ENCODE measurements at places on chromosomes 3 and 15.

DNA sequence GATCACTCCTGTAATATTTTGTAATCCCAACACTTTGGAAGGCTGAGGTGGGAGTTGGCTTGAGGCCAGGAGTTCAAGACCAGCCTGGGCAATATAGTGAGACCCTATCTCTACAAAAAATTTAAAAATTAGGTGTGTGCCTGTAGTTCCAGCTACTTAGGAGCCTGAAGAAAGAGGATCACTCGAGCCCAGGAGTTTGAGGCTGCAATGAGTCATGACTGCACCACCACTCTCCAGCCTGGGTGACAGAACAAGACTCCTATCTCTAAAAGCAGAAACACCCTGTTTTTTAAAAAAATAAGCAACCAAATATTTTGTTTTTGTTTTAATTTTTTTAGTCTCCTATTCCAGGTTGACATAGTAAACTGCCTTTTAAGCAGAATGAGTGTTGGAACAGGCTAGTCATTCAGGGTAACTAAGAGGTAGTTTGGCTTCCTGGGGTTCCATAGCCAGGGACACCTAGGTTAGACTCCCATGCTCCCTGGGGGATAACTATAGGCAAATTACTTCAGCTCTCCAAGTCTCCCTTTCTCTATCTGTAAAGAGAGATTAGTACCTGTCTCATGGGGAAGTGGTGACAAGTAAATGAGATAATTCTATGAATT is 114.6 kb upstream of the C15orf61 start:
- peak; percentile 41 for DNase-seq

DNA sequence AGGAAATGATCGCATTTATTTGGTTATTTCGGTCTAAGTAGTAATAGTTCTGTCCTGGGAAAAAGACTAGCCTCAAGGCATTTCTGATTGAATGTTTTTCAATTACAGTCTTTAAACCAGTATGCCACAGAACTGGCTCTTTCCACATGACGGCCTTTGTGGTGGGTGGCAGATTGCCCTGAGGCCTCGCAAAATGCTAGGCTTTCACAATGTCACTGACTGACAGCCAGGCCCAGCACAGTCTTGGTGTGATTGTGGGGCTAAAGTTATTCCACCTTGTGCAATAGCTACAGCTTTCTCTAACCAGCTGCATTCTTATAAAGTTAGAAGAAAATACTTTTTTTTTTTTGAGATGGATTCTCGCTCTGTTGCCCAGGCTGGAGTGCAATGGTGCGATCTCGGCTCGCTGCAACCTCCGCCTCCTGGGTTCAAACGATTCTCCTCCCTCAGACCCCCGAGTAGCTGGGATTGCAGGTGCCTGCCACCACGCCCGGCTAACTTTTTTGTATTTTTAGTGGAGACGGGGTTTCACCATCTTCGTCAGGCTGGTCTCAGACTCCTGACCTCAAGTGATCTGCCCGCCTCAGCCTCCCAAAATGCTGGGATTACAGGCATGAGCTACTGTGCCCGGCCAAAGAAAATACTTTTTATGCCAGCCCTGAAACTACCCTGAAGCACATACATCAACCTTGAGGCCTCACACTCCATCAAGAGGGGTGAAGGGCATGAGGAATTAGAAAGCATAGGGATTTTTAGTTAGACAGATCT is 2.5 kb upstream of the ADIPOQ start:
- DNase-seq: no peak

DNA sequence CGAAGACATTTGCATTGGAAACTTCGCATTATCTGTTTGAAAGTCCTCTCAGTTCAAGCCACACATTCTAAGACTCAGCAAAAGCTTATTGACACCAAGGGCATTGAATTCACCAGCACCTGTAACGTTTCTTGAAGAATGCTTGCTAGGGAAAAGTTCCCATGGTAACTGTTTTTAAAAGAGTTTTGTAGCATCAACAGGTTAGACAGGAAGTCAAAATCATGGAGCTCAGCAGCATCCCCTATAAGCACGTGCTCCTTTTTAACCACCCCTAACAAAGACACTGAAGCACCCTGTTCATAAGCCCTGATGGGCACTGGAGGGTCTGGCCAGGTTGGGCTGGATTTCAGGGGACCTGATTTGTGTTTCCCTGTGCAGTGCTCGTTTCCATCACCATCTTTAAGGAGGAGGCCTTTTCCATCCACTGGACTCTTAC is 229.7 kb upstream of the BHLHE40 start:
- no peak for DNase-seq

GRCh38 chr3:36514171-36514570 is 133.9 kb downstream of the STAC start:
- DNase-seq: no peak

- DNase-seq: no peak
Measured at GRCh38 chr3:96416549-96417255, 397.7 kb upstream of the EPHA6 start.

DNA sequence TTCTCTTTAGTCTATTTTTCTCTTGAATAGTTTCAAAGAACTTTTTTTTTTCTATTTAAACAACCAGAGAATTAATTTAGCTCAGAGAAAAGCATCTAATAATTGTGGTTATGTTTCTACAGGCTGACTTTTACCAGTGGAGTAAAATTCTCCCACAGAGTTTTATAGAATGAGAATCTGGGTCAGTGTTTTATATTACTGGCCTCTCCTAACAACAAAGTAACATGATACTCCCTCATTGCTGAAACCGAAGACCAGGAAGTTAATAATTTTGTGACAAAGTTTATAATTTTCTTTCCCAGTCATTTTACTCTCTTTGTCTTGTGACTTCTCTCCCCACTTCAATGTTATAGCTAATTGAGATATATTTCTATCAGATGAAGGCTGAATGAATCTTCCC is 946.9 kb downstream of the EPHA3 start:
- DNase-seq: no peak

DNA sequence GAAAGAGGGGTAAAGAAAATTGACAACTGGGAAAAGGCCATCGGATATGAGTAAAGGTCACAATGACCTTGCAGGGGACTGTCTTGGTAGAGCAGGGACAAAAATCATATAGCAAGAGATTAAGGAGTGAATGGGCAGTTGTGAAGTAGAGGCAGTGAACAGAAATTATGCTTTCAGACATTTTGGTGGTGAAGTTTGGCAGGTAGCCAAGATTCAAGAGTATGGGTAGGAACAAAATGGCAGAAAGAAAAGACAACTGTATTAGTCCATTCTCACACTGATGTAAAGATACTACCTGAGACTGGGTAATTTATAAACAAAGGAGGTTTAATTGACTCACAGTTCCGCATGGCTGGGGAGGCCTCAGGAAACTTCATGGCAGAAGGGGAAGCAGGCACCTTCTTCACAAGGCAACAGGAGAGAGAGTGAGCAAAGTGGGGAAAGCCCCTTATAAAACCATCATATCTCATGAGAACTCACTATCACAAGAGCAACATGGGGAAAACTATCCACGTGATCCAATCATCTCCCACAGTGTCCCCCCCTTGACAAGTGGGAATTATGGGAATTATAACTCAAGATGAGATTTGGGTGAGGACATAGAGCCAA is 84.0 kb downstream of the CGNL1 start:
- no peak for DNase-seq

GRCh38 chr3:53821631-53822121 is 24.5 kb downstream of the CHDH start:
- DNase-seq: no peak

GRCh38 chr3:95271395-95271794 is 1208.5 kb downstream of the NSUN3 start:
- DNase-seq: no peak

- no peak for DNase-seq
Measured at GRCh38 chr15:71596672-71597071, 213.7 kb upstream of the NR2E3 start.

GRCh38 chr3:104785947-104786346 is 580.8 kb upstream of the ALCAM start:
- no peak for DNase-seq

DNA sequence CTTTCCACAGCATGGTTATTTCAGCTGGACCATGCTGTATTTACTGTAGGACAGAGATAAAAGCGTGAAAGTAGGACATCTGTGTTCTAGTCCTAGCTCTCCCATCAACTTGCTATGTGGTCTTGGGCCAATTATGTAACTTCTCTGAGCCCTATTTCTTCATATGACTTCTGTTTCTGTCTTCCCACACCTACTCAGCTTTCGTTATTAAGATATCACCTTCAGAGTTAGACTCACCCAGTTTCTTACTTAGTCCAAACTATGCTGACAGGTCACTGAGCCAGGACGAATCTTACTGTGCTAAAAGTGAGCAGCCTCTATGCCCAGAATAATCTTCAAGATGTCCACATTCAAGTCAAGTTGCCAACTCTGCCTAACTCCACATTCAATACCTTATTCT is 283.7 kb downstream of the IL5RA start:
- DNase-seq: no peak

- DNase-seq: no peak
Measured at GRCh38 chr15:78148392-78149067, 632 bp upstream of the IDH3A start.

DNA sequence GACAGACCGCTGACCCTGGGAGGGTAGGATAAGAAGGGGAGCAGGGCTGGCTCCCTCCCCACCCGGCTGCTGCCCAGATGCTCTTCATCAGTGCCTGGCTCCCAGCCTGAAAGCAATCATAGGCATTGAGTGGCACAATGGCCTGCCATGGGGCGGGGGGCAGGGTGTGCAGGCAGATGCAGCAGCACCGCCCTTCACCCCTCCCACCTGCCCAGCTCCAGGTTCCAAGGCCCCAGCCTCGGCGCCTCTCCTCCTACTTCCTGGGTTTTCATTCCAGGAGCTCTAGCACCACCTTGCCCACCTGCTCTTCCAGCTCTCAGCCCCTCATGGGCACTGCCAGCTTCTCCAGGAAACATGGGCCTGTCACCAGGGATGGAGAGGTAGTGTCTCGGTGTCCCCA is 101.7 kb downstream of the MEGF11 start:
- peak; percentile 91 for DNase-seq
